ENCODE measurements at places on chromosomes 3 and 15.

DNA sequence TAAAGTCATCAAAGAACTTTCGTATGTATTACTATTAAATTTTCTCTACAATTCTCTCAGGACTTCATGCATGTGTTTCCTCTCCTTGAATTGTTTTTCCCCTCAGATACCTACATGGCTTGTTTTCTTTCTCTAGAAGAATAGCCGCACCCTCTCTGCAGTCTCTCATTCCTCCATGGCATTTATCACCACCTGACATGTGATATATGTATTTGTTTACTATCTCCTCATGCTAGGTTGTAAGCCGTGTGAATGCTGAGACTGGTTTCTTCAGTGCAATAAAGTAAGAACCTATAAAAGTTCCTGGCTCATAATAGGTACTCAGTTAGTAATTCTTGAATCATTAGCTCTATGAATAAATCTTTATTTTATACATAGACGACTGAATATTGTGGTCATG is 149.2 kb downstream of the CNTN4 start:
- DNase-seq: no peak

DNA sequence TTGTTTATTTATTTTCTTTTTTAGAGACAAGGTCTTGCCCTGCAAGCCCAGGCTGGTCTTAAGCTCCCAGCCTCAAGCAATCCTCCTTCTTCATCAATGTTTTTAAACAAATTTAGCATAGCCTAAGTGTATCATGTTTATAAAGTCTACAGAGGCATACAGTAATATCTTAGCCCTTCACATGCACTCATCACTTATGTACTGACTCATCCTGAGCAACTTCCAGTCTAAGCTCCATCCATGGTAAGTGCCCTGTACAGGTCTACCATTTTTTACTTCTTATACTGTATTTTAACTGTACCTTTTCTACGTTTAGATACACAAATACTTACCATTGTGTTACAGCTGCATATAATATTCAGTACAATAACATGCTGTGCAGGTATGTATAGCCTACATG is 860.0 kb downstream of the FHIT start:
- DNase-seq: no peak

GRCh38 chr3:112627419-112627818 is 13.5 kb downstream of the CCDC80 start:
- no peak for DNase-seq

DNA sequence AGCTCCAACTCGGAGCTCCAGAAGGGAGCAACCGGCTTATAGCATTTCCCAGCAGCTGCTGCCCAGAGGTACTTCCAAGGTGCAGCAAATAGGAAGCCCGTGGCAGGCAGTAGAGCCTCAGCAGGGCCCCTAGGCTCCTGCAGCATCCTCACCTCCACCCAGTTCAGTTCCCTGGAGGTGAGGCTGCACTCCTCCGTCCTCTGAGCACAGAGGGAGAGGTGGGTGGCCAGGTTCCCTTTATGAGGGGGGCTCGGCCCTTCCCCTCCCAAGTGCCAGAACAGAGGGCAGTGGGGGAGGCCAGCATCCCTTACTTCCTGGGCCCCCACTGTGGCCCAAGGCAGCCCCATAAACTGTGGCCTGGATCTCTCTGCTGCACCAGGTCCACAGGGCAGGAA is 150.2 kb downstream of the ATP10A start:
- no peak for DNase-seq

DNA sequence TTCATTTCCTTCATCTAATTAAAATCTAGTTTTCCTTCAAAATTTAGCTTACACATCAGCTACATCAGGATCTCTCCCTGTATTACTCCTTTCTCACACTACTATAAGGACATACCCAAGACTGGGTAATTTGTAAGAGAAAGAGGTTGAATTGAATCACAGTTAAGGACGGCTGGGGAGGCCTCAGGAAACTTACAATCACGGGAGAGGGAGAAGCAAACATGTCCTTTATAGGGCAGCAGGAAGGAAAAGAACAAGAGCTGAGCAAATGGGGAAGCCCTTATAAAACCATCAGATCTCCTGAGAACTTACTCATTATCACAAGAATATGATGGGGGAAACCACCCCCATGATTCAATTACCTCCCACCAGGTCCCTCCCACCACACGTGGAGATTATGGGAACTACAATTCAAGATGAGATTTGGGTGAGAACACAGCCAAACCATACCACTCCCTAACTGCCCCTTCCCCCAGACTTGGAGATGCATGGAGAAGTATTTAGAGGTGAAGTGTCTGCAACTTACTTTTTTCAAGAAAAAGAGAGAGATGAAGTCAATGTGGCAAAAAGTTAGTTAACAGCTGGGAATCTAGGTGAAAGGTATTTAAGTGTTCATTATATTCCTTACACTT is 21.3 kb downstream of the PRTG start:
- no peak for DNase-seq

DNA sequence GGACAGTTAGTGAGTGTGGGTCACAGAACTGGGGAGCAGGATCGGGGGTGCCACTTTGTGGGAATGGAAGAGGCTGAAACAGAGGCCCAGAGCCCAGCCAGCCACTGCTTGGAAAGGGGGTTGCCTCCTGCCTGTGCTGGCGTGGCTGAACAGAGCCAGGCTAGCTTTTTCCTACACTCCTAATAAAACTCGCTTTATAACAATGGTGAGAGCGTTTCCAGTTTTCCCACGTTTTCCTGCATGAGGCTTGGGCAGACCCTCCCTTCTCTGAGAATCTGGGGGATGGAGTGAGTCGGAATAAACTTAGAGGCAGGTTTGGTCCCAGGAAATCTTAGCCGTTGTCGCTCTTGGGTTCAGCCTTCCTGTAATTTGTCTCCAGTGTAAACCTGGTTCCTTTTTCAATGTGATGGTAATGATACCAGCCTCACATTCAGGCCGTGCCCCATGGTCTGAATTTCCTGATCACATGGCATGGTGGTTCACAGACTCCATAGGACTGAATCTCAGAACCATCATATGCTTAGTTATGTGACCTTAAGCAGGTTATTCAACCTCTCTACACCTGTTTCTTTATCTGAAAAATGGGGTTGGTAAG is 6.5 kb upstream of the FGD5 start:
- no peak for DNase-seq

DNA sequence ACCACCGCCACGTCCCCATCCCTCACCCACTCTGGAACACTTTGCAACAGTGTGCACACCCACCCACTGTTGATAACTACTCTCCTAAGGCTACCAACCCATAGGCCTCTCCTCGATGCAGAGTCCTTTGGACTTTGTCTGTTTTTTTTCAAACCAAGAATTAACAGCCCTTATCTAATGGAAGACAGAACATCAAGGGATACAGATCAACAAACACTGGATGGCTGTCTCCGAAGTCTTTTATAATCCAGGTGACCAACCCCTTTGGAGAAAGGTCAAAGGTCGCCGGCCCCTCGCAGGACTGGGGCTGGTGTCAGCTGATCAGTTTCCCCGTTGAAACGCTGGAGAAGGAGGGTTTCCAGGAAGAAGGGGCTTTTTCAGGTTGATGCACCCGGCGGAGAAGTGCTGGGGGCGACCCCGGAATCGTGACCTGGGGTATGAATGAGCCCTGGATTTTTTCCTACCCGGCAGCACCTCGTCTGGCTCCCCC is 532 bp downstream of the B4GALT4 start:
- DNase-seq: peak; percentile 45

DNA sequence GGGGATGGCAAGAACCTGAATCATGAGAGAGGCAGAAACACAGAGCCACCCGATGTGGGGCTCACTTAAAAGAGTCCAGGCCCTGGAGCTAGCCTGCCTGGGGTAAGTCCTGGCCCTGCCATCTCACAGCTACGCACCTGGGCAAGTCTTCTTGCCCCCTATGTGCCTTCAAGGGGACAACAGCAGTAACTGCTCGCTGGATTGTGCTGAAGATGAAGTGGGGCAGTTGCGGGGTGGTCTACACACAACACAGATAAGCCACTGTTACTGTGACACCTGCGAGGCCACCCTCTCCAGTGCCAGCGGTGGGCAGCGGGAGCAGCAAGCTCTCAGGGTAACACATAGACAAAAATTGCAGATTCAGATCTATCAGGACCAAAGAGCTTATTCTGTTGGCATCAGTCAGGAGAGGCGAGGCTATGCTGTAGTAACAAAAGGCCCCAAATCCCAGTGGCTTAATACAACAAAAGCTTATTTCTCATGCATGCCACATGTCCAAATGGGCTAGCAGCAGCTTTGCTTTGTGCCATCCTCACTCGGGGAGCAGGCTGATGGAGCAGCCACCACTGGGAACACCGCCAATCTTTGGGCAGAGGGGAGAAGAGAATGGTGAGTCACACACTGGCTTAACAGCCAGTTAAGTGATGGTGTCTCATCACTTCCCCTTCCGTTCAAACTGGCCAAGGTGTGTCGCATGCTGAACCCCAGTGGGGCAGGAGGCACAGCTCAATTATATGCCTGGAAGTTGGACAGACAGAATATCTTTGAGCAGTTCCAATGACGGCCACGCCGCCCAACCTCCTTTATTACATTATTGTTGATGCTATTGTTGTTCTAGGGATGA is 78.3 kb downstream of the WNT7A start:
- no peak for DNase-seq

- no peak for DNase-seq
Measured at GRCh38 chr15:60751985-60752952, 273.3 kb upstream of the ICE2 start.

- DNase-seq: no peak
Measured at GRCh38 chr3:170572665-170573253, 13.1 kb downstream of the SLC7A14 start.

All from WTC11 (cell line).